ENCODE measurements at places on chromosomes 7 and 10.

DNA sequence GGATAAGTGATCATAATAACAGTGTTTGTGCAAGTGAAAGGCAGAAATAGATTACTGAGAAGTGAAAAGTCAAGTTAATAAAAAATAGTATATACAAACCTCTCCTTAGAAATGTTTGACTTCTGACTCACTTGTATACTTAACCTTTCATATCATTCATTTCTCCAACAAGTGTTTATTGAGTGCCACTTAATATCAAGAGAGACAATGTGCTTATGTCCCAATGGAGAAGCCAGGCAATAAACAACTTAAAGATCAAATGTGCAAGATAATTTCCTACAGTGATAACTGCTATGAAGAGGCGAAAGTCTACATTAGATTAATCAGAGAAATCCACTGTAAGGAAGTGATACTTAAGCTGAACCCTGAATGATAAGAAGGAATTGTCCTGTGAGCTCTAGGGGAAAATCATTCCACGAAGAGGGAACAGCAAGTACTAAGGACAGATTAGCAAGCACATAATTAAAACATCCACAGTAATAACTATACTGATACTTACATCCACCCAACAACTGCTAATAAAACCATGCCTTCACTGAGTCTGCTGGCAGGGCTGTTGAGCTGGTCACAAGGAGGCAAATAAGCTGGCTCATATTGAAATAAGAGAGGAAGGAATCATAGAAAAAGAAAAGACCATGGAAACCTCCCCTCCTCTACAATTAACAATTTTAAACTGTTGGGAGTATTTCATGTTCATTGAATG is 203.5 kb downstream of the CTNNA3 start:
- no peak for DNase-seq

GRCh38 chr10:127302343-127302742 is 106.0 kb upstream of the INSYN2A start:
- DNase-seq = no peak

DNA sequence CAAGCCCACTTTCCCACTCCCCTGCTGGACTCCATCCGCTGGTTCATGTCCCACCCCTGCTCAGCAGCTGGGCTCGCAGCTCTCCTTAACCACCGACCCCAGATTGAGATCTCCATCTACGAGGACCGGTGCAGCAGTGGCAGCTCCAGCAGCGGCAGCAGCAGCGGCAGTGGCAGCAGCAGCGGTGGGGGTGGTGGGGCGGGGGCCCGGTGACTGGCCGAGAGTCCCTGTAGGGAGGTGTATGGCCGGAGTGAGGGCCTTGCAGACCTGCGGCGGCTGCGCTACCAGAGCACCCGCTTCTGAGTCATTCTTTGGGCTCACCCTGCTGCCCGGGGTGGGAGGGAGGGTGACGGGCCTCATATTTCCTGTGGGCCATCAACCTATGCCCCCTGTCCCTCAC is 15.8 kb downstream of the GOLGA7B start:
- DNase-seq = no peak

DNA sequence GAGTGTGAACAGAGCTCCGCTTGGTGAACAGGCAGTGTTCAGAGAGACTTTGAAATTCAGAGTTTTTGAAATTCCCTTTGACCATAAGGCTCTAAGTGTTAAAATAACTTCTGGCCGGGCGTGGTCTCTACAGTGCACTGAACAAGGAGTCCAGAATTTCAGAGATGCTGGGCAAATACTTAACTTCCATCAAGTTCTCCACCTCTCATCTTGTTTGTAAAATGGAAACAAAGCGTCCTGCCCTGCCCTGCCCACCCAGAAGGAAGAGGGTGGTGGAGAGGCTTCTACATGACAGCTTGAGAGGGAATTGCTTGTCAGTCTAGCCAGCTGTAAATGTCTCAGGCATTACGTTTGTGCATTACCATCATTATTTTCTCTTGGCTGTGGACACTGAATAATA is 102.6 kb downstream of the RGS10 start:
- DNase-seq = no peak

- no peak for DNase-seq
Measured at GRCh38 chr7:131726031-131726430, 169.6 kb upstream of the PODXL start.

GRCh38 chr7:29447828-29448227 is 115.8 kb upstream of the PRR15 start:
- DNase-seq = no peak

DNA sequence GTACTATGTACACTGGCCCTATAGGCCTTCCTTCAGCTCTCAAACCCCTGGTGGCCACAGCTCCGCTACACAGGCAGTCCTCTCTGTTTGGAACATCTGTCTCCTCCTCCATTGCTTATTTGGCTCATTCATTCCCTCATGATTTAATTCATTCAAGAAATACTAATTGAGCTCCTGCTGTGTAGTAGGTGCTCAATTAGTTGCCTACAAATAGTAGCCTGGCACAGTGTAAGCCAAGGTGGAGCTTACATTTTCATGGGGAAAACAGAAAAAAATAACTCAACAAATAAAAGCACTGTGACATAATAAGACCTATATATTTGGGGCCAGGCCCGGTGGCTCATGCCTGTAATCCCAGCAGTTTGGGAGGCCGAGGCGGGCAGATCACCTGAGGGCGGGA is 3.4 kb upstream of the FIS1 start:
- no peak for DNase-seq

- no peak for DNase-seq
Measured at GRCh38 chr7:128404886-128405470, 4.8 kb downstream of the IMPDH1 start.

DNA sequence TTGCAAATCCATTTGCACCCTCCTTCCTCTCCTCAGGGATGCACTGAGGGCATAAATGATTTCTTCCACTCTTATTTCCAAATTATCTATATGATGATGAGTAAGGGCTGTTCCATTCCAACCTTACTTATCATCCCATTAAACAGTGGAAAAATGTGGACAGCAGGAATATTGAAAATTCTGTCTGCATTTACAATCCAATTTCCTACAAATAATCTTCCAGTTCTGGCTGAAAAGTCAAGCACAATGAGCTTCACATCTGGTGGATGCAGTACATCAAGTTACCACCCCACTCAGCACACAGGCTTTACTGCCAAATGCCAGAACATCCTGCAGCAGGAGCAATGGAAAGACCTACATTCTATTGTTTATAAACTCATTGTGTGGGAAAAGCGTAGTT is 345.0 kb upstream of the STEAP1 start:
- DNase-seq = no peak

GRCh38 chr10:12512332-12513002 is 163.1 kb downstream of the CAMK1D start:
- no peak for DNase-seq

DNA sequence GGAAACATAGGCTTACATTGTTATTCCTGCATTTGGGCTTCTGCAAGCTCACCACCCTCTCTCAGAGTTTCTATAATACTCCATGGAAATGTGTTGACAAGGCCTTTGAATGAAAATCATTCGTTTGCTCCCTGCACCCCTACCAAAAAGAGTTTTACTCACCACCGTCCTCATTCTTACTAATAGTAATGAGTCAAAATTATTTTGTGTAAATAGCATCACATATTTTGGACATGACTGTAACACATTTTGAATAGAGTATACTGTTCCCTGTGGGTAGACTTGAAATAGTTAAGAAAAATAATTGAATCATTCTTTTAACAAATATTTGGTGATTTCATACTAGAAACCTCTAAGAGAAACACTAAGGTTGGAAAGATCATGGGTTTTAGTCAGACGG is 84.6 kb downstream of the AKAP9 start:
- DNase-seq = no peak

DNA sequence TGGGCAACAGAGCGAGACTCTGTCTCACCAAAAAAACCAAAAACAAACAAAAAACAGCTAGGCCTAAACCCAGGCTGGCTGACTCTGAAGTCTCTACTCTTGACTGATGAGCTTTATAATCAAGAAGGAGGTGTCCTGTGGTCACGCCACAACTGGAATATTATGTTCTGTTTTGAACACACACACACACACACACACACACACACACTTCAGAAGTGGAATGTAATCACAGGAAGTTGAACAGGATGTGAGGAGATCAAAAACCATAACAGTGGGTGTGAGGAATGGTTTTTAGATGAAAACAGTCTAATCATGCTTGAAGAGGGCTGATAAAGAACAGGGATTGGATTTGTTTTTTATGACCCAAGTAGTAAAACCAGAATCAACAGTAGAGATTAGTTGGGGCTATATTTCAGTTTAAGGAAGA is 51.1 kb upstream of the IL6 start:
- DNase-seq = peak; percentile 4

DNA sequence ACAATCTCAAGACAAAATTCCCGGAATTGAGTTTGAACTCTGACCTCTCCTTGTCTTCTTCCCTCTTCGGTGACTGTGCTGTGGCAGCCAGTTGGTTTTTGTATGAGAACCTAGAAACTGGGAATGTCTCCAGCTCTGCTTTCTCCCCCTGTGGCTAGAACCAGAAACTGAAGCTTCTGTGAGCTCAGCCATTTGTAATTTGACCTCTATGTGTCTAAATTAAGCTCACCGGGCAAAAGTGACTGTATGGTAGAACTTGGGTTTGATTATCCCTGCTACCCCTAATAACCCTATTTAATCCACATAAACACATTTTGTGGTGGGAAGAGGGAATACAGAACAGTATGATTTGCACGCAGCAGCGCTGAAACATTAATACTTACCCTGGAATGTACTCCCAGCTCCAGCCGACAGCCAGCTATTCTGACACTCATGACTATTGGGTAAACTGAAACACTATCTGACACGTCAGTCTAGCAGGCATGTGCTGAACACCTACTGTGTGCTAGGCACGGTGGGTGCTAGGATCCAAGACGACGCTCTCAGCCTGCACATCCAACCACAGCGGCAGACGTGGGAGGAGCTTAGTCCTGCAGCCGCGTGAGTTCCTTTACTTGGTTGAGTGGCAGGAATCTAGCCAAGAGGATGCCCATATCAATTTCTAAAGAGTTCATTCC is 324.8 kb downstream of the SFMBT2 start:
- no peak for DNase-seq

DNA sequence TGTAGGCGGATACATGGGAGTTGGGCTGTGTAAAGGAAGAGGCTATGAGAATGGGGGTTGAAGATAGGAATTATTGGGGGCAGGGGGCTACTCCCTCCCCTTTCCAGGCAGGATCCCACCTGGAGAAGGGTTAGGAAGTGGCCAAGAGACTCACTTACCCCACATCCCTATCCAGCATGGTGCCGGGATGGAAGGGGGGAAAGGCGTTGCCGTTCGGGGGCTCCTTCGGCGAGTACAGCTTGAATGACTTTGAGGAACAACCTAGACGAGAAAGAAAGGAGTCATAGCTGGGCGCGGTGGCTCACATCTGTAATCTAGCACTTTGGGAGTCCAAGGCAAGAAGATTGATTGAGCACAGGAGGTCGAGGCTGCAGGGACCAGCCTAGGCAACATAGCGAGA is 8.9 kb downstream of the LDB1 start:
- DNase-seq = no peak

DNA sequence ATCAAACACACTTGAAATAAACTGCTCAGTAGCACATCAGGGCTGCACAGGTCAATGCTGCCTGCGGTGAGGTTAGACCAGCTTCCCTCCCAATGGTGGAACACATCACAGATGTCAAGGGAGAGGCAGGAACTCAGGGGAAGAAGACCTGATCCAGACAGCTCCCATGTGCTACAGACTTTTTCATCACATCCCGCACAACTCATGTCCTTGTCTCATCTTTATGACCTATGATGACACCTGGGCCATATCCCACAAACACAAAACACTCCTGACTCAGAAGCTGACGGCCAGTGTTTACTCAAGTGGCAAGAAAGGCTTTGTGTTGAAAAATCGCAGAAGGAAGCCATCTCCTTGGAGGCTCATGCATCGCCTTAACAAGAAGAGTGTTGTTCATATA is 91.6 kb downstream of the HTR5A start:
- no peak for DNase-seq

Data from activated CD4-positive, CD25-positive, alpha-beta regulatory T cell treated with anti-CD3 and anti-CD28 coated beads, Interleukin-2, amount 50 U/mL, for 16 hours (primary cell).